ENCODE measurements at places on chromosomes 13 and 19. TPM values are rescaled to one million over a fixed set of nuclear protein-coding genes. Genes with fewer than 3 reads are reported as not detected.

DNA sequence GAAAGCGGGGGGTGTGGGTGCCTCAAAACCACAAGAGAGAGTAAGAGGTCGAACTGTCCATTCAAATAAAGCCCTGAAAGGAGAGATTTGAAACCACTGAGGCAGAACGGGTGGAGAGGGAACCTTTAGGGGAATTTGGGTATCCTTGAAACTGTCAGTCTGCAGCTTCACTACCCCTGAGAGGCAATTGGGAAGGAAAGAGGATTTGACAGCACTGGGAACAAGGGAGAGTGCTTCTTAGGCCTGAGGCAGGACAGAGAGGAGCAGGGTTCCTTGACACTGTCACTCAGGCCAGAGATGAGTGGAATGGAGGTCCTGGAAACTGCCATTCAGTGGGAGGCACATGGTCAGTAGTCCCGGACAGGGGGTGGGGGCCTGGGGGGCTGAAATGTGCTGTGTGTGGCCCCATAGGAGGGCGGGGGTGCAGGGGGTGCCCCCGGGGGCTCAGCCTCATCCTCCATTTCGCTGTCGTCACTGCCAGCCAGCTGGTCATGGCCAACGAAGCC lies 5.0 kb downstream of the GFY start:
- no peak for DNase-seq

GRCh38 chr19:45615795-45616703 lies 14.0 kb upstream of the GPR4 start:
- peak; percentile 63 for DNase-seq

The TEX29 gene
- total RNA-seq = 0.53 TPM

The C13orf42 gene
- not detected for total RNA-seq

The TMEM238 gene
- total RNA-seq = 26.6 TPM

The ANGPTL4 gene
- 64.2 TPM for total RNA-seq

Measured in left lobe of liver (tissue), 2 donors.